CD4-positive, alpha-beta T cell treated with Interleukin-6 for 4 hours (primary cell): ENCODE measurements at places on chromosomes 5 and 9.

DNA sequence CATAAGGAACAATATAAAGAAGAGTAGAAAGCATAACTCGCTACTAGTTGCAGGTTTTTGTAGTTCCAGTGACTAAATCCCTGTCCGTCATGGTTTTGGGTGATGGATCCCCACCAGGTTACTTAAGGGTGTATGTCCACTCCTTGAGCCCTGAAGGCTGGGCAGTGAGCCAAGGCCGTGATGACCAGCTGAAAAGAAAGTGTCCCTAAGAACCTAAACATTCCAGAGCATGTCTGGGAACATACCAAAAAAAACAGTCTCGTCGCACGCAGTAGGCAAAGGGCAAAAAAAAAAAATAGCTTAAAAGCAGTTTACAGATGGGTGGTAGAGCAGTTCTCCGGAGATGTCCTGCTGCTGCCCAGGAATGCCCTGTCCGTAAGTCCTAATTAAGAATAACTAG is 21.4 kb upstream of the SNAPC3 start:
- no peak for DNase-seq

DNA sequence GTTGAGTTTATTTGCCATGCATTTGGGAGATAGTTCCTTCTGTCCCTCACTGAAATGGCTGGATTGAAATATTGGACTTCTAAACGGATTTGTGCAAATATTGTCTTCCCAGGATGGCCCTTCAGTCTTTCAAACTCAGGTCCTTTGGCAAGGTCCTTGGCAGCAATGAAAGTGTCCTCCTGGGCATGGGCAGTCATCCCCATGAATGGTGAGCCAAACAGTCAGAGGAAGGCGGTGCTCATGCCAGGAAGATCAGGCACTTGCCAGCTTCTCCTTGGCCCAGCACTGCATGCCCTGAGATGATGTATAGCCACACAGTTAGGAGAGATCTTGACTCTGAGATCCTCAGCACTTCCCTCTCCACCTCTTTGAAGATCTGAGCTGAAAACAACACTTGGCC is 221.4 kb upstream of the KLF4 start:
- DNase-seq = no peak

DNA sequence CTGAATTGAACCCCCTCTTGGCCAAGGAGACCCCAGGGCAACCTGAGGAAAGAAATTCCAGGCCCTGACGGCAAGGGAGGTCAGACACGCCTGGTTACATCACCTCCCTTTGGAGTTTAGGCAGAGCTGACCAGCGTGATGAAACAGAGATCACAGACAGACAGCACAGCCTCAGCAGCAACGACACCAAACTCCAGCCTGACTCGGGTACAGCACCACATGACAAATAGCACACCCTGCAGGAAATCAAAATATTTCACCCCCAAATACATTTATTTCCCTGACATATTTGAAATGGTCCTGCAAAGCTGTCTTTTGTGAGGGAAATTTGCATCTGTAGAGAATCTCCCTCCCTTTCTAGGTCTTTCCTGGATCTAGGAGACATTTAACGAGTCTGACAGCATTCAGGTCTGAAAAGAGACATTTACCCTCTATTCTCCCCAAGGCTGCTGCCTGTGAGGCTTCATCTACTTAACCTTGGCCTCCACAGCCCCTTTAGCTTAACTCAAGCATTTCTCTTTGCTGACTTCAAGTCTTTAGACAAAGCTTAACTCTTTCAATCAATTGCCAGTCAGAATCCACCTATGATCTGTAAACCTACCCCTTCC is 2.6 kb downstream of the QSOX2 start:
- no peak for DNase-seq

GRCh38 chr9:26148128-26148527 is 469.9 kb upstream of the TUSC1 start:
- no peak for DNase-seq

DNA sequence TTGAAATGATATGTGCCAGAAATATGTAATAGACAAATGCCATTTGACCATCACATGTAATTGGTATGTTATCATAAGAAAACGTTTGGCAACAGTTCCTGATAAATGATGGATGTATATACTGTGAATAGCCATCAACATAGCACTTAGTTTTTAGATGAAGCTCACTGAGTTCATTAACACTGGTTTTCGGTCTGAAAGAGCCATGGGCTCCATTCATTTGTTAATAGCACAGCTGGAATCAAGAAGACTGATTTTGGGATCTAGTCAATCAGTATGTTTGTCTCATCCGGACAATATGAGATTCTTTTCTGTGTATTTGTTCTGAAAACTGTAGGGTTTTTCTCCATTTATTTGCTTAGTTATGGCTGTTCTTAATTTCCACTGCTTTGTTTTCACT is 413.5 kb upstream of the CLINT1 start:
- DNase-seq = no peak

- no peak for DNase-seq
Observed at GRCh38 chr9:121721058-121721350, 69.6 kb downstream of the DAB2IP start.

DNA sequence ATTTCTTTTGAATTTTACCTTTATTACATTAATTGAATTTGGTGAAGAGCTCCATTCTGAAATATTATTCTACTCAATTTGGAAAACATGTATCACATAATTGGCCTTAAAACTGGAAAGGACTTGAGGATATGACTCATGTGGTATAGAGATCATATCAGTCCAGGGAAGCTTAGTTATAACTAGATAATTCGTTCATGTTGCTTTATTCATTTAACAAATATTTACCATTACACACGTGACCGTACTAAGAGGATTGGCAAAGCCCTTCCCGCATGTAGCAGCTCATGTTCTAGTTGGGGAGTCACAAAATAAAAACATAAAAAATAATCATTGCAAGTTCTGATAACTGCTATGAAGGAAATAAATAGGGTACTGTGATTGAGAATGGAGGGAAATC is 1816.5 kb downstream of the MAT2B start:
- no peak for DNase-seq
